RPMI7951 (cell line): ENCODE measurements at places on chromosomes 16 and 17.

GRCh38 chr16:15576960-15577958 is 65.7 kb downstream of the MARF1 start:
- peak; percentile 97 for DNase-seq

DNA sequence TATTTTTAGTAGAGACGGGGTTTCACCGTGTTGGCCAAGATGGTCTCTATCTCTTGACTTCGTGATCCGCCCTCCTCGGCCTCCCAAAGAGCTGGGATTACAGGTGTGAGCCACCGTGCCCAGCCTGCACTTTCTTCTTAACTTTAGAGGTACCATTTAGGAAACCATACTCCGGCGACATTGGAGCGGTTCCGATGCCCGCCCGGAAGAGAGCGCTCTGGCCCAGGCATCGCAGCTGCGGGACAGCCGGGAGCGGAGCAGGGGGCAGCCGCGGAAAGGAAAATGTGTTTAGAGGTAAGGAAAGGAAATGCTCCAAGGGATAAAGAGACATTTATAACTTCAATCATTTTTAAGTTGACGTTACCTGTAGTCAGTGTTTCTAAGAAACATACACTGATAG is 6.0 kb upstream of the HS3ST3B1 start:
- no peak for DNase-seq

DNA sequence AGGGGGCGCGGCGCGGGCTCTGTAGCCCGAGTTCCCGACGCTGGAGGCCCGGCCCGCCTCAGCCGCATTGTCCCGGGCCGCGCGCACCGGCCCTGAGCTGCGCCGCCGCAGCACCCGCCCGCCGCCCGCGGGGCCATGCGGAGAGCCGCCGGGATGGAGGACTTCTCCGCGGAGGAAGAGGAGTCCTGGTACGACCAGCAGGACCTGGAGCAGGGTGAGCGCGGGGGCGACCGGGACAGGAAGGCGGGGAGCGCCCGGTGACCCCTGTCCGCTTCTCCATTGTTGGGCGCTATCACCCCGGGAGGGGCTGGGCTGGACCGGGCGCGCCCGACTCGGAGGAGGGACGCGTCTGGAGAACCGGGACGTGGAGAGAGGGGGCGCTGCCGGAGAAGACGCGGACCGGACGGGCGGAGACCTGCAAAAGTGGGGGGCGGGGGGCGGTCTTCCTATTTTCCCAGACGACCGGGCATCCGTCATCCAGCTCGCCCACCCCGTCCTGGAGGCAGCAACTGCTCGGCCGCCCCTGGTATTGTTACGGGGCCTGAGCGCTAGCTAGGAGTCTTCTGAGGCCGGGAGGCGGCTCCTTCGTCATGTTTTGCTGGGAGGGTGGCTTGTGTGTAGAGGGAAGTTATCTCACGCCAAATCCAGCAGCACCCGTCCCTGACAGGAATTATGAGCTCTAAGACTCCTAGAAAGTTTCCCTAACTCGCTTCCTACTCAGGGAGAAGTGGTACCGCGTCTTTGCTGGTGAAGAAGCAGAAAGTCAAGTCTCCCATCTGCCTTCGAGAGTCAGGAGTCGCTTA is 678 bp downstream of the CDR2L start:
- DNase-seq, result peak; percentile 66

DNA sequence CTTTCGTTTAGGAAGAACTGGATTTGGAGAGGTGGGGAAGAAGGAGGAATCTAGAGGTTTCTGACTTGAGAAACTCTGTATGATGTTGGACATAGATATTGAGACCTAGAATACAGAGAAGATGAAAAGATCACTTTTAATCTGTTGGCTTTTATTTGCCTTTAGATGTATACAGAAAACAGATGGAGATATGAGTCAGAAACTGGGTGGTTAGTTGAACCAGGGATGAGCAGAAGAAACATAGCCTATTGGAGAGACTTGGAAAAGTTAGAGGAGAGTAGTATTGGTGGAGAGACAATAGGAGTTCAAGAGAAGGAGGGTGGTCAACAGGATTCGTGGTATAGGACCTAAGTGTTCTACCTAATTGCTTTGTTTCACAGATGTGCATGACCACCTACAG is 5.1 kb downstream of the PHAF1 start:
- DNase-seq, result peak; percentile 41

- peak; percentile 74 for DNase-seq
Observed at GRCh38 chr16:24491731-24492130, 47.6 kb upstream of the RBBP6 start.

GRCh38 chr16:54805648-54806047 is 125.0 kb upstream of the IRX5 start:
- DNase-seq, result no peak

GRCh38 chr16:27318392-27319256 is 4.8 kb downstream of the IL4R start:
- DNase-seq, result no peak

DNA sequence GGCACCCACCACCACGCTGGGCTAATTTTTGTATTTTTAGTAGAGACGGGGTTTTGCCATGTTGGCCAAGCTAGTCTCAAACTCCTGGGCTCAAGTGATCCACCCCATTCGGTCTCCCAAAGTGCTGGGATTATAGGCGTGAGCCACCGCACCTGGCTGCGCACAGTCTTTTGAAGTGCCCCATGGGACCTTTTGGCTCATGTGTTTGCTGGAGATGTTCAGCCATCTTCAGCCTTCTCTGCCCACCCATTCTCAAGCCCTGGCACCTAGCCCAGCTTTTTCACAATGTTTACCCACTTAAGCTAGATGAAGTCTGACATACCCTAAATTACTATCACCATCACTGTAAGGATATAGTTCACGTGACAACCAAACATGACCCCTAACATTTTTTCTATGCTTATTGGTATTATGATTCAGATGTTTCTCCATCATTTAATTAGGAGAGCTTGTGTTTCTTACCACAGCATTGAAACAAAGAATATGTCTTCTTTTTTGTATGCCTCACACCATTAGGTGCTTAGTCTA is 32.3 kb downstream of the PECAM1 start:
- peak; percentile 36 for DNase-seq

- no peak for DNase-seq
Observed at GRCh38 chr16:54053891-54054820, 232.4 kb downstream of the IRX3 start.

DNA sequence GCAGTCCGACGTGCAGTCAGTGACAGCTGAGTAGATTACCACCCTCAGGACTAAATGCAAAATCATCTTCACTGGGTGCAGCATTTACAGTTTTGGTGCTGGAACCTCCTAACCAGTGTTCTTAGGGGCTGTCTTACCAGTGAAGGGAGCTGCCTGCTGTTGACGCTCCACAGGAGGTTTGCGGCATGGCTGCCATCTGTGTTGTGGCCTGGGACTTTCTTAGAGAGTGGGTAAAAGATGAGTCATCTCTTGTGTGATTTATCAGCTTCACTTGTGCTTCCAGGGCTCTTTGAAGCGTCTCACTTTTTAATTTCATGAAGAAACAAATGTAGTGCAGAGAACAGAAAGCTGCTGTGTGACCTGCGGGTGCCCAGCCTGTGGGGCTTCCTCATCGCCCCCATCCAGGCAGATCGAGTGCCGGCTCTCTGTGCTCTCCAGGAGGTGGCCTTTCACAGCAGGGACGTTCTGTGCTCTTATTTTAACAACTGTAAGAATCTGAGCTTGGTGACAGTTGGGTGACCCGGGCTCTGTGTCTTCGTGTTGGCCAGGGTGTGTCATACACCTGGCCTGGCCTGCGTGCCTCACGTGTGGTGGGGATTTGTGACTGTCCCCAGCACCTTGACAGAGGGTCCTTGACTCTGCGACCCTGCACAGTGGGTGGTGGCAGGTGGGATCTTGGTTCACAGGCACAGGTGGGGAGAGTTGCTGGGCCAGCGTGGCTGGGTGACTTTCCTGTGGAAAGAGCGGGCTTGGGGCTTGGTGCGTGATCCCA is 24.3 kb upstream of the ZNF750 start:
- peak; percentile 92 for DNase-seq

GRCh38 chr17:19238167-19238505 is 970 bp downstream of the EPN2 start:
- DNase-seq, result peak; percentile 22

- DNase-seq, result no peak
Observed at GRCh38 chr17:20562587-20562986, 16.9 kb upstream of the CDRT15L2 start.

GRCh38 chr16:3363793-3364192 is 8.1 kb downstream of the OR2C1 start:
- DNase-seq, result no peak

DNA sequence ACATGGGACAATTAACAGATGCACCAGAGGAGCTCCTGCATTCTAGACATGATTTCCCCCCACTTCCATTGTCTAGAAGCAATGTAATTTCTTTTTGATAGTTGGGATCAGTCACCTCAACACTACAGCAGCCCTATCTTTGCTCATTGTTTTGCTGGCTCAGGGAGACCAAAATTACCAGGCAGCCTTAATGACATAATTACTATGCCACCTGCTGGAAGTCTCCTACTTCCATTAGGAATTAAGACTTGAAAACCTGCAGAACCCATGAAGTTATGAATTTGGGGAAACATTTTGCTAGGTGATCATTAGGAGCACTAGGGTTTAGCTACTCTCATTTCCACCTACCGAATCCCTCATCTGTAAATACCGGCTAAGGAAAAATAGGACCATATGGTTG is 312.0 kb upstream of the CA10 start:
- no peak for DNase-seq

- no peak for DNase-seq
Observed at GRCh38 chr16:74649839-74650504, 16.7 kb downstream of the RFWD3 start.
